ENCODE measurements at places on chromosomes 11 and 22. TPM values are rescaled to one million over a fixed set of nuclear protein-coding genes. Genes with fewer than 3 reads are reported as not detected.
A peak's percentile ranks its signal among the peaks of the same experiment; 100 is the strongest.

Gene DTX4
- total RNA-seq: 8.1 TPM

Gene NCF4
- total RNA-seq: 37.6 TPM

Gene ZC3H12C
- 16.7 TPM for total RNA-seq

Gene MS4A2
- 10.3 TPM for total RNA-seq

DNA sequence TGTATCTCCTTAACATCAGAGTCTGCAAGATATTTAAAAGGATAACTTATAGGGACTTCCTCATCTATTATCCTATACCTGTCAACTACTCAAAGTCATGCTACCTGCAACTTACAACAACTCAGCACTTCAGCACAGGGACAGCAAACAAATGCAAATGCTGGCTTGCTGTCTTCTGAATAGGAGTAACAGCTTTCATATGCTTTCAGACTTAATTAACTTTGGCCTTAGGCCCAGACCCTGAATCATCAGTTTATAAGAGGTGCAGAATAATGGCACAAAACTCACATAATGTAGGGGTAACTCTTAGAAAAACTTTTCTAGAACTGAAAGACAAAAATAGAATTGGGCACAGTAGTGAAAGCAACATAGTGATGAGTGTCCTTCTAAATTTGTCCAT is 953.4 kb downstream of the DLG2 start:
- no peaks in the 10 kb centered on the region for H3K4me1 ChIP-seq
- no peak for DNase-seq
- no peak overlapping the region for H3K27ac ChIP-seq
- no peaks in the 10 kb centered on the region for H3K36me3 ChIP-seq
- H3K27me3 ChIP-seq: no peaks in the 10 kb centered on the region

DNA sequence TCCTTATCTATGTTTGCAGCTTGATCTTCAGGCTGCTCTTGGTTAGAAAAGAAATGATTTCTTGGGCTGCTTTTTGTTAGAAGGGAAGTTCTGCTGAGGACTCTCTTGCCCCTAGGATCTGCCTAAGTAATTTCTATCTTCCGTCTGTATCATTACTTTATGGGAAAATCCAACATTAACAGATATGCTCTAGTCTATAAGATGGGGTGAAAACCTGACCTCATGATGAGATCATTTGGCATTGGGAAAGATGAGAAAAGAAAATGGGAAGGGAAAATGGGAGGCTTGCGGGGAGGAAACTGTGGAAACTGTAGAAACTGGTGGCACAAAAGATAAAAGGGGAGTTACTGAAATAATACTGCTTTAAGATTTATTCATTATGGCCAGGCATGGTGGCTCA is 63.6 kb downstream of the FDX1 start:
- DNase-seq: no peak
- no peaks in the 10 kb centered on the region for H3K27me3 ChIP-seq
- H3K36me3 ChIP-seq: no peaks in the 10 kb centered on the region

DNA sequence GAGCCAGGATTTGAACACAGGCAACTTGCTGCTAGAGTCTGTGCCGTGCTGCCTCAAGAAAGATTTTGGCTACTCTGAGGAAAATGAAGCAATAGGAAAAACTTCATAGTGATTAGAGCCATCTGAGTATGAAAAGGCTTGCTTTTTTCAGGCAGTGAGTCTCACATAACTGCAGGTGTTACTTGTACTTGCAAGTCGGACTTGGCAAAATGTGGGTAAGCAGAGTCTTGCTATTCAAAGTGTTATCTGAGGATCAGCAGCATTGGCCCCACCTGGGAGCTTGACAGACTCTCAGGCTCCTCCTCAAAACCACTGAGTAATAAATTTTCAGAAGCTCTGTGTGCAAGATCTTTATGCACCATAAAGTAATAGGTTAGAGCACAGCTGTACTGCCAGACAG is 18.1 kb downstream of the RNF141 start:
- H3K36me3 ChIP-seq: no peaks in the 10 kb centered on the region
- peaks cover 48% of the 10 kb centered on the region for H3K4me1 ChIP-seq
- DNase-seq: peak; percentile 87
- no peaks in the 10 kb centered on the region for H3K27me3 ChIP-seq
- H3K4me3 ChIP-seq: no peak overlapping the region

DNA sequence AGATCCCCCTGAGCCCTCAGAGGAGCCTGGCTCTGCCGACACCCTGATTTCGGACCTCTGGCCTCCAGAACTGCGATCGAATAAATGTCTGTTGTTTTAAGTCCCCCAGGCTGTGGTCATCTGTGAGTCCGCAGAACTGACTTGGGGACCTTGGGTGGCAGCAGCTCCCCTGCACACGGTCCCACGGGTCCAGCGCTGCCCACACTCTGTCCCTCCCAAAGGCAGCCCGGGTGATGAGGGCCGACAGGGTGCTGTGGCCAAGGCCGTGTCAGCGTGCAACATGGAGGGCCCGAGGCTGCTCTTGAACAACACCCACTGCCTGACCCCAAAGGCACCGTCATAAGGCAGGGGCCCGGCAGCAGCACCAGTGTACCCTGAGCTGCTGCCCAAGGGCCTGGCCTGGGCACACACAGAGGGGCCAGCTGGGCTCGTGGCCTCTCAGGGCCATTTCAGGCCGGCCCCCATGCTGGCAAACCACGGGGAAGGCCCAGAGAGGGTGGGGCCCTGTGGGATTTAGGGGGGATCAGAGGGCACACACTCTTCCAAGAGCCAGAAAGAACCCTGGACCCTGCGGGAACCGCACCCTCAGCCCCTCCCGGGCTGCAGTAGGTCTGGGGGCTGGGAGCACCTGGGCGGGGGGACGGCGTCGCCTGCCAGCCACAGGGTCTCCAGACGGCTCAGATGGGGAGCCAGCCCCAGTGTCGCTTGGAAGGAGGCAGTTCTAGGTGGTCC is 77.1 kb upstream of the PRR5 start:
- H3K4me1 ChIP-seq: no peaks in the 10 kb centered on the region
- no peak overlapping the region for H3K27ac ChIP-seq
- no peak for DNase-seq

DNA sequence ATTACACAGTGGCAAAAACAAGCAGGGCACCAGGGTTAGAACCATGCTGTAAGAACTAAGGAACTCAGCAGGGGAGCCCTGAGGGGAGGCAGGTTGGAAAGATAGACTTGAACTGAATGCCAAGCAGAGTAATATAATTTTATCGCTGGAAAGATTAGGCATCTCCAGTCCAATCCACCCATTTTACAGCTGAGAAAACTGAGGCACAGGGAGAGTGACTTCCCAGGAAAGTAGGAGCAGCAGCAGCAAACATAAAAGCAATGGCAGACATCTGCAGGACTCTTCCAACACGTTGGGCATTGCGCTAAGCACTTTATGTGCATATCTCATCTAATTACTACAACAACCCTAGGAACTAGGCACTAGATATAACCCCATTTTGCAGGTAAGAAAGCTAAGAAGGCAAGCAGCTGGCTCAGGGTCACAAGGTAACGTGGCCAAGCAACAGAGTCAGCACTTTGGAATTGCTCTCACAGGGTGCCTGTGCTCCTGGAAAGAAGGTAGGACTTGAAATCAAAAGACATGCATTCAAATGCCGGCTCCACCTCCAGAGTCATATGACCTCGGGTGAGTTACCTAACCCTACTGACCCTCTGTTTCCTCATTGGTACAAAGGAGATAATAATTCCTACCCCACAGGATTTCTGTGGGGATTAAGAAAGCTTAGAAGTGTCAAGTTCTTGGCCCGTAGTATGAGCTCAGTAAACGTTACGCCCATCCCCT is 215.3 kb downstream of the BARX2 start:
- no peak overlapping the region for H3K27ac ChIP-seq
- H3K36me3 ChIP-seq: no peaks in the 10 kb centered on the region
- no peak overlapping the region for H3K4me3 ChIP-seq
- no peaks in the 10 kb centered on the region for H3K27me3 ChIP-seq

DNA sequence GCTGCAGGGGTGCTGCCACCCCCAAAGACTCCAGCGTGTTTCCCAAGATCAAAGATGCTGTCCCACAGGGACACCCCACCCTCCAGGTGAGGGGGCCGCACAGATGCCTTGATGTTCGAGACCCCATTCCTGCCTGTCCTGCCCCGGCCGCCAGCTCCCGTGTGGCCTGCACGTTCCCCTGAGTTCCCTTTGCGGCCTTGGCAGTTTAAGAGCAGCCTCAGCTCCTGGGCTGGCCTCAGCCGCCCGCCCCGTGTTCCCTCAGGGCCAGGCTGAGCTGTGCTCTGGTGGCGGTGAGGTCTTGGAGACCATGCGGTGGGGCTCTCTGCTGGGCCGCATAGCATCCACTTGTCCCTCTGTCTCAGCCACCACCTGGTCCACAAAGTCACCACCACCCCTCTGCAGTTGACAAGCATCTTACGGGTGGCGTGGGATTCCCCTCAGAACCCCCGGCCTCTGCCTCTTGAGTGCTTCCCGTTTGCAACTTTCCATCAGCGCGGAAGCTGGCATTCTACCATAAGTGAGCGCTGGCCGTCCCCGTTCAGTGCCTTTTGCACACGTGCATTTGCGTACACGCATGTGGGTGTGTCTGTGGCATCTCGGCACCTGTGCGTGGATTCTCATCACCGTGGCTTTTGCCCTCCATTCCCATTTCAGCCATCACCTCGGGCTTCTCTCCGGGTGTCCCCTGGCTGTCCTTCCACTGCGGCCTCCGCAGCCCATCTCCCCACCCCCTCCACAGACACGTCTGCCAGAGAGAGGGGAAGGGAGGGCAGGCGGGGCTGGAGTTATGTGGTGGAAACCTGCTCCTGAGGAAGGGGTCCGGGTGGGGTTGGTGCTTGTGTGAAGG is 35.9 kb downstream of the CTTN start:
- H3K4me3 ChIP-seq: no peak overlapping the region
- H3K4me1 ChIP-seq: no peaks in the 10 kb centered on the region
- no peak overlapping the region for H3K27ac ChIP-seq
- H3K36me3 ChIP-seq: no peaks in the 10 kb centered on the region
- DNase-seq: no peak

- no peak overlapping the region for H3K27ac ChIP-seq
- no peaks in the 10 kb centered on the region for H3K27me3 ChIP-seq
- peak; percentile 40 for DNase-seq
- H3K36me3 ChIP-seq: no peaks in the 10 kb centered on the region
- H3K4me1 ChIP-seq: peaks cover 28% of the 10 kb centered on the region
- H3K4me3 ChIP-seq: no peak overlapping the region
Observed at GRCh38 chr11:12701811-12702592, 27.8 kb downstream of the TEAD1 start.

GRCh38 chr11:113849713-113850112 is 25.7 kb downstream of the USP28 start:
- DNase-seq: no peak
- no peaks in the 10 kb centered on the region for H3K27me3 ChIP-seq
- no peak overlapping the region for H3K27ac ChIP-seq
- no peak overlapping the region for H3K4me3 ChIP-seq

- peak; percentile 89 for DNase-seq
- peaks cover 17% of the 10 kb centered on the region for H3K36me3 ChIP-seq
- H3K4me1 ChIP-seq: peaks cover 22% of the 10 kb centered on the region
- no peaks in the 10 kb centered on the region for H3K27me3 ChIP-seq
Observed at GRCh38 chr11:3095712-3096361, 38.6 kb upstream of the CARS1 start.

- no peaks in the 10 kb centered on the region for H3K4me1 ChIP-seq
- H3K4me3 ChIP-seq: no peak overlapping the region
- no peaks in the 10 kb centered on the region for H3K36me3 ChIP-seq
- no peaks in the 10 kb centered on the region for H3K27me3 ChIP-seq
- DNase-seq: no peak
Observed at GRCh38 chr22:39214383-39215069, 30.3 kb downstream of the PDGFB start.

GRCh38 chr22:24429411-24430365 is 2.3 kb downstream of the ADORA2A start:
- no peaks in the 10 kb centered on the region for H3K36me3 ChIP-seq
- H3K4me3 ChIP-seq: no peak overlapping the region
- no peak overlapping the region for H3K27ac ChIP-seq
- H3K4me1 ChIP-seq: peaks cover 38% of the 10 kb centered on the region
- H3K27me3 ChIP-seq: no peaks in the 10 kb centered on the region

GRCh38 chr11:10913075-10913474 is 55.2 kb upstream of the ZBED5 start:
- no peak for DNase-seq
- H3K4me1 ChIP-seq: peaks cover 4% of the 10 kb centered on the region
- H3K27ac ChIP-seq: no peak overlapping the region
- no peaks in the 10 kb centered on the region for H3K36me3 ChIP-seq
- no peaks in the 10 kb centered on the region for H3K27me3 ChIP-seq

DNA sequence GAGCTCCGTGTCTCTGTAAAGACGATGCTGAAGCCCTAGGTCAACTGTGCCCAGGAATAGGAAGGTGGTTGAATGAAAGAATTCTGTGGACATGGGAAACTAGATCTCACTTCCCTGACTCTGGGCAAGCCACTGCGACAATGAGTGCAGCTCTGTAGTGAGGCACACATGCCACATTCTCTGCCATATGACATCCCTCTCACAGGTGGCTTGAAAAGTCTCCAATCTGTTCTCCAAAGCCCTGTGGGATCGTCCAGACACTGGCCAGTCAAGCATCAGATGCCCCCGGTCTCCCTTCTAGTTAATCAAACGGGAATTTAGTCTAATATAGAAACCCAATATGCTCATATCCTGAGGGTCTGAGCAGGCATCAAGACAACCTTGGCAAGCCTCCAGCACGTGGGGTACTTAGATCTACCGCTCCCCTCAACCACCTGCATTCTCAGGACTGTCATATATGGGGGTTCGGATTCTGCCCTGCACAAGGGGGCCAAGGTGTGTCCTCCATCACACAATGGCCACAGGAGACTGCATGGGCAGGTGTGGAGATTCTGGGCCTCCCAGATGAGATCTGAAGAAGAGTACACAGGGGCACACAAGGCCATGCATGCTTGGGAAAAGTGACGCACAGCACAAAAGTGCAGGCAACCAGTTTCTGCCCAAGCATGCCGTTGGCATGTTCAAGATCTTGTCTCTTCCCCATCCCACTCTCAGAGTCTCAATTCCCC is 11.9 kb downstream of the DKK3 start:
- H3K36me3 ChIP-seq: peaks cover 19% of the 10 kb centered on the region
- H3K27ac ChIP-seq: no peak overlapping the region
- H3K4me3 ChIP-seq: no peak overlapping the region
- no peaks in the 10 kb centered on the region for H3K27me3 ChIP-seq
- no peak for DNase-seq

GRCh38 chr11:104451197-104451893 is 287.4 kb upstream of the PDGFD start:
- no peak overlapping the region for H3K27ac ChIP-seq
- DNase-seq: no peak
- H3K36me3 ChIP-seq: no peaks in the 10 kb centered on the region

DNA sequence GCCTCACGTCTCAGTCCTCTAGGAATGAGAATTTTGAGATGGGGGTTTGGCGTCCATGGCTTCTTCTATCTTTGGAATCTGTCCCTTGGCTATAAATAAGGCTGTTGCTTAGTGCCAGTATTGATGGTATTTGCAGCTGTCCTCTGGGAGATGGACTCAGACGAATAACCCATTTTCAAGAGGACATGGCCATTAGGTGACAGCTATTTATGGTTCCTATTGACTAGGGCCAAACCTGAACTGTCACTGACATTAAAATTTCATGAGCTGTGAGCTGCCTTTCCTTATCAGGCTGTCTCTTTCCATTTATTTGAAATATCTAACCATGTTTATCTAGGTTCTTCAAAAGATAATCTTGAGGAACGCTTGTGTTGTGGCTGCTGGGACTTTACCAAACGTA is 92.7 kb downstream of the NAV2 start:
- H3K36me3 ChIP-seq: no peaks in the 10 kb centered on the region
- no peak overlapping the region for H3K27ac ChIP-seq
- H3K4me3 ChIP-seq: no peak overlapping the region
- no peak for DNase-seq
- H3K27me3 ChIP-seq: no peaks in the 10 kb centered on the region

- no peaks in the 10 kb centered on the region for H3K36me3 ChIP-seq
- H3K4me1 ChIP-seq: peaks cover 52% of the 10 kb centered on the region
- H3K27me3 ChIP-seq: no peaks in the 10 kb centered on the region
- H3K4me3 ChIP-seq: no peak overlapping the region
Observed at GRCh38 chr11:128909438-128910125, 18.4 kb downstream of the KCNJ5 start.

Data from vagina (tissue), 2 donors.